NCI-H524 (cell line): ENCODE measurements at places on chromosomes 7 and 10.

DNA sequence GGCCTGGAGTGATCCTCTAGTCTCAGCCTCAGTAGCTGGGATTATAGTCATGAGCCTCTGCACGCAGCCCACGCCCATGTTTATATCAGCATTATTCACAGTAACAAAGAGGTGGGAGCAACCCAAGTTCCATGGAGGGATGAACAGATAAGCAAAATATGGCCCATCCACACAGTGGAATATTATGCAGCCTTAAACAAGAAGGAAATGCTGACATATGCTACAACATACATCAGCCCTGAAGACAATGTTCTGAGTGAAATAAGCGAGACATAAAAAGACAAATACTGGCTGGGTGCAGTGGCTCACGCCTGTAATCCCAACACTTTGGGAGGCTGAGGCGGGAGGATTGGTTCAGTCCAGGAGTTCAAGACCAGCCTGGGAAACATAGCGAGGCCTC is 21.5 kb upstream of the PFKFB3 start:
- no peak for DNase-seq

DNA sequence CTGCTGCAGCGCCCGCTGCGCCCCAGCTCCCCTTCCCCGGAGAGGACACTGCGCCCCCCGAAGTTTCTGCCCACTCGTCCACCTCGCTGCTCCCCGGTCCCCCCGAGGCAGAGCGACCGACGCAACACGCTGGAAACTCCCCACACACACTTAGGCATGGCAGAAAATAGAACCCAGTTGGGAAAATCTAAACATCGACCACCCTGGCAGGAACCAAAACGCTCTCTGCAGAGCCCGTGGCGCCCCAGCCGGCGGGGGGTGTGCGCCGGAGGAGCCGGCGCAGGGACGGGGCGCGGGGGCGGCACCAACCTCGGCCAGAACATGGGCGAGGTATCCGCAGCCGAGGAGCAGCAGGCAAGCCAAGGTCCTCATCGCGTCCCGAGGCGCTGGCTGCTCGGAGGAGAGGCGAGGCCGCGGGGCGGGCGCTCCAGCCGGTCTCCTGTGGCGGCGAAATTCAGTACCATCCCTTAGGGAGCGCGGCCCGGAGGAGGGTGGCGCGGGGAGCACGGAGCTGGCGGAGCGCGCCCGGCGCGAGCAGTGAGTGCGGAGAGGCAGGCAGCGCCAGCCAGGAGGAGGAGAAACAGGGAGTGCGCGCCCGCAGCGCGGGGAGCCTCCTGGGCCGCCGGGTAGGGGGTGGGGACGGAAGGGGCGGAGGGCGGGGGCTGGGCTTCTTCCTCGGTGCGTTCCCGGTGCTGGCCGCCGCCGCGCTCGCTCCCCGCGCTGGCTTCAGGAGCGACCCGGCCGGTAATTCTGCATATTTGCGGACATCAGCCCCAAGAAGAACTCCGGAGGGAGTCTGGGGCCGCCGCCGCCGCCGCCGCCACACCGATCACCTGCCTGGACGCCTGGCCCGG is 789 bp downstream of the PDGFA start:
- DNase-seq = no peak

DNA sequence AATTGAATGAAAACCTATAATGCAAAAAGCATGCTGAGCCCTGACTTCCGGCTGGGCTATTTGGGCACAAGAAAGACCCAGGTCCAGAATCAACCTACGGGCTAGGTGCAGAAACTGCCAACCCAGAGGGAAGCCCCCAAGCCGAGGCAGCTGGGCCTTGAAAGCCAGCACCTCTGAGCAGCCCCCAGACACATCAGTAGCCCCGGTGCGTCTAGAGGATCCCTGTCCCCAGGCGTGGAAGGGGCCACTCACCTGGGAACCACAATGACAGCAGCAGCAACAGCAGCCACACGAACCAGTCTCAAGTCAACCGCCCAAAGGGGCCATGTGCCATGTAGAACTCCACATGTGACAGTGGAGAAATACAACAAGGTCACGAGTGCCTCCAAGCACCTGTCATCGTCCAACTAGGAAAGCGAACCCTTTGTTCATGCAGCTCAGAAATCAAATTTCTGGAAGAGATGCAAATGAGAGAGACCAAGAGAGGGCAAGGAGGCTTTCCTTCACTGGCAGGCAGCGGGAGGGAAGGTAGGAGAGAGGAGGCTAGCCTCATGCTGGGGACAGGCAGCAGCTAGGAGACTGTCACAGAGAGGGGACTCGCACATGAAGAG is 57.5 kb upstream of the CHST15 start:
- no peak for DNase-seq

DNA sequence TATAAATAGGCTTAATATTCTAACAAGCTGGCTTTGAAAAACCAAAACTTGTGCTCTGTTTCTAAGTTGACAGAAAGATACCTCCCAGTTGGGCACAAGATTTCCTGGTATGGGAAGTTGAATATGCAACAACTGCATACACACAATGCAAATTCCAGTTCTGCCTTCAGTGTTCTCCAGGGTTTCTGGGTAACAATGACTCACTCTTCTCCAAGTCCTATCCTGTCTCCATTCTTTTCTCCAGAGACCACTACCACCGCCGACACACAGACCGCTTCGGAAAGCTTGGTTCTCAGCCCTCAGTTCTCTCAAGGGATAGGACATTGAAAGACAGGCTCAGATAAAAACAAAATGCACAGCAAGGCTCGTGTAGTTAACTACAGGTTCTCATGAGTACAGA is 12.2 kb downstream of the PDE1C start:
- DNase-seq = no peak

DNA sequence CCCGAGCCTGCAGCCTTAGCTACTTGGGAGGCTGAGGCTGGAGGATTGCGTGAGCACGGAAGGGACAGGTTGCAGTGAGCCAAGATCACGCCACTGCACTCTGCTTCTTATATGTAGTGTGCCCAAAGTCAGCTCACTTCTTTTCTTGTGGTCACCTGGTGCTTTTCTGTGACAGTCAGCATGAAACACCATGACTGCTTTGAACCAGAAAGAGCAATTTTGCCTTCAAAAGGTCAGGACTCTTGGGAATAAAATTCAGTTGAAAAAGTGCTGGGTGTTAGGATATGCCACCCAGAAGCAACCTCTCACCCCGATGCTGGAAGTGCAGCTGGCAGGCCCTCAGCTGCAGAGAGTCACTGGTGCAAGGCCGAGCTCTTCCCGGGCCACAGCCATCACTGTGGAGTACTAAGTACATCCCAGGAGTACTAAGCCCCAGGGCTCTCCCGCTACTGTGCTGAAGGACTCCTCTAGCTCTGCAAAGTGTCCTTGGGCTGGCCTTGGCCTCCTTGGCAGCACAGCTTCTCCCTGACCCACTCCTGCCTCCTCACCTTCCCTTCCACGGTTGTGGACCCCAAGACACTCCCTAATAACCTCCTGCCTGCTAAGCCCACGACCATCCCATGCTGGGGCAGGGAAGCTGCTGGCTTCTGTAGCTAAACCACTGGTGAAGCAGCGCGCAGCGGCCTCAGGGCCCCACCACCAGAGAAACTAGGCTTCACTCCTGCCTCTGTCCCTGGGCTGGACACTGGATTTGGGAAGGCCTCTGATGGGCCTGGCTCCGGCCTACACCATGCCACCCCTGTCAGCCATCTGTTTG is 17.6 kb upstream of the GDI2 start:
- no peak for DNase-seq

DNA sequence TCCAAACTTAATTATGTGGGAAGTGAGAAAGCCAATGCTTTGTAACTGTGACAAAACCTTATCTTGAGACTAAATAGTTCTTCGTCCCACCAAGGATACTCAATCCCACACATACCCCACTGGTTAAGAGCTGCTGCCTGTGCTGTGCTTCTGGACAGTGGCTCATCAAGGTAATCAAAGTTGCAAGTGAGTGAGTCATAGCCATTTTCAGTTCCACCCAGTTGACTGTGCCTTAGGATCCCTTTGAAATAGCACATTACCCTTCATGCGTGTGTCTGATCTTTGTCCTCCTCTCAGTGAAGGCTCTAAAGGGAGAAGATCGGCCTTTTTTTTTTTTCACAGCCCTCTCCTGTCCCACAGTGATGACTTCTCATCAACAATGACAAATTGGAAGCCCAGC is 706.0 kb upstream of the AUTS2 start:
- no peak for DNase-seq

DNA sequence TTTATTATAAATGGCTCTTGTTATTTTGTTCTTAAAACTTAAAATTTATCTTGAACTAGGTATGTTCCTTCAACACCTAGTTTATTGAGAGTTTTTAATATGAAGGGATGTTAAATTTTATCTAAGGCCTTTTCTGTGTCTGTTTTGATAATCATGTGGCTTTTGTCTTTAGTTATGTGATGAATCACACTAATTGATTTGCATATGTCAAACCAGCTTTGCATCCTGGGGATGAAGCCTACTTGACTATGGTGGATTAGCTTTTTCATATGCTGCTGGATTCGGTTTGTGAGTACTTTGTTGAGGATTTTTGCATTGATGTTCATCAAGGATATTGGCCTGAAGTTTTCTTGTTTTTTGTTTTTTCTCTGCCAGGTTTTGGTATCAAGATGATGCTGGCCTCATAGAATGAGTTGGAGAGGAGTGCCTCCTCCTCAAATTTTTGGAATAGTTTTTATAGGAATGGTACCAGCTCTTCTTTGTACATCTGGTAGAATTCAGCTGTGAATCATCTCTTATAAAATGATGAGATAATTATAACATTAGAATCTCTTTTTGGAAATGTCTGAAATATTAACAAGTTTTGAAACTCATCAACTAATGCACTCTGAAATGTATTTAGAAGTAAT is 78.7 kb upstream of the AGR3 start:
- DNase-seq = no peak

DNA sequence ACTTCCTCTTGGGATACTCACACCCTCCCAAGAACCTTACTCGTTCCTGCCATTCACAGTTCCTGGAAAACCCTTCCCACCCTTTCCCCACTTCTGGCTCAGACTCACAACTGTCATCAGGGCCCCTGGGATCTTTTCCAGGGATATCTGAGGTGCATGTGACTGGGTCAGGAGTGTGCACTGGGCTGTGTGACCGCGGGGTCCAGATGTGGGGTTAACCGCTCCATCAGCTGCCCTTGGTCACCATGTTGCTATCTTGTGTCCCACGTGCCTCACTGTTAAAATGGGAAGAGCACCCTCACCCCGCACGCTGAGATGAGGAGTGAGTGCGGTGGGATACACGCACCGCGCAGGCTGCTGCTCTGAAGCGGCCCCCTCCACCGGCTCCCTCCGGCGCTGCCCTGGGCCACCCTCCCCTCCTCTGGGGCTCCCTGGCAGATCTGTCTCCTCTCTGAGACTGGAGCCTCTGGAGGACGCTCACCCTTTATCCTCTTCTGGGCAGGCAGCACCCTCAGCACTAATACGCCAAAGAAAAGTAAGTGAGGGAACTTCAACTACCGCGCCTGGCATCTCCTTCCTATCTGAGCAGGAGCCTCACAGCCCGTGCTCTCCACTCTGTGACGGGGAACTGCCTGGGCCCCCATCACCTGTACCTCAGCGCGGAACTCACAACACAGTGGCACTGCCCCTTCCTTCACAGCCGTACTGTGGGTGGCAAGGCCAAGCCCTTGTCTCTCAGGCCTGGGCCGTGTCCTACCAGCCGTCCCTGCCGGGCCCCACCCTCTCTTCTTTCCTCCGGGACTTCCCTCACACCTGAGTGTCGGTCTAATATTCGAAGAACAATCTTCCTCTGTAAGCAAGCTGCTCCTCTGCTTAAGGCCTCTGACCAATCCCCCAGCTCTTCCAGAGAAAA is 15.6 kb downstream of the COBL start:
- DNase-seq = no peak

DNA sequence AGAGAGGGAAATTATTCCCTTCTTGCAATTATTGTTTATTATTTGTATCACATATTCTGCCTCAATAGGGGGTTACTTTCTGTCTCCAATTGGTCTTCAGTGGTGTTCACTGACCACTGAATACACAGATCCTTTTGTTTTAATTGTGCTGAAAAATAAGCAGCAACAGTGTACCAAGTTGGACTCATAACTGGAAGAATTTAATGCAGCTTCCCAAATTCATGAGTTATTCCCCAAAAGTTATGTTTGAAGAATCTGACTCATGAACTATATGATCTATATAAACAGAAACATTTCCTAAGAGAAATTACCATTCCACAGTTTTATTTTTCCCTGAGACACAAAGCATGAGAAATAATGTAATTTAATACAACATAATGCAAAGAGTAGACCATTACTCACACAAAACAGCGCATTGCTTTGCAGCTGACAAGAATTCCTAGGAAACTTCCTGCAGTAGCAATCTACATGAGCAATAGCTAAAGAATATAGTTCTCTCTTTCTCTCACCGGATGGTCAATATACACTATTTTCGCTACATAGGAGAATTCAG is 479.2 kb downstream of the HTR7 start:
- DNase-seq = no peak

GRCh38 chr7:120218712-120219111 is 54.3 kb upstream of the KCND2 start:
- no peak for DNase-seq

- DNase-seq = no peak
Measured at GRCh38 chr10:71622154-71622526, 97.4 kb downstream of the C10orf105 start.

DNA sequence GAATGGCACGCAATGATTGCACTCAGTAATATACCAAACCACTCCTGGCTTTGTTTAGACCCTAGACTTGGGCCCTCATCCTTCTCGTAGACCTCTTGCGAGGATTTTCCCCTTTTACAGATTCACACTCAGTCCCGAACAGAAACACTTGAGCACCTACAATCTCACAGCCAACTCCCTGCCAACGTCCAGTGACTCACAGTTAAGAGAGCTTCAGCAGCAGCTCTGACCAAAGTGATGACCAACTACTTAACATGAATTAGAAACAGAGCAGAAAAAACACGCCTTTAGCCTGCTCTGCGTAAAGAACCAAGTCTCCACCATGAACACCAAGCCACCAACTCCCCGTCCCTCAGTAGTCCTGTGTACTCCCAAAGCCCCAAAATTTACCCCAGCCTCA is 2.2 kb downstream of the DNAJC30 start:
- no peak for DNase-seq

DNA sequence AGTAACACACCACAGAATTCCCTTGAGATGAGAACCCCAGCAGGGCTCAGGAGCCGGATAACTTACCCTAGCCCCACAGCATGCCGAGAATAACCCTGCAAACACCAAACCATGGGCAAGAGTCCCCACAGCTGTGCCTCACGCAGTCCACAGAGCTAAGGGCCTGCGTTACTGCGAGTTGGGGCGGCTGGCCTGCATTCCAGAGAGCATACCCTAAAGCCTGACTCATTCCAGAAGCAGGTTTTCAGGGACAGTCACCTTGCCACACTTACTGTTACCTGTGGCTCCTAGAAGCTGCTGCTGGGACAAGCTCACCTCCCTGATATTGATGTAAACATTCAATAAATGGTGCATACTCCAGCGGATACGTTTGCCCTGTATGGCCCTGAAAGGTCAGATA is 18.6 kb downstream of the FGFR2 start:
- DNase-seq = no peak
